ENCODE measurements at places on chromosomes 12 and 14. TPM values are rescaled to one million over a fixed set of nuclear protein-coding genes. Genes with fewer than 3 reads are reported as not detected.

VWF gene
- total RNA-seq, result under 0.01 TPM

MYH7 gene
- total RNA-seq, result not detected

TMTC1 gene
- total RNA-seq, result 40.6 TPM

BCL2L14 gene
- not detected for total RNA-seq

SDS gene
- total RNA-seq, result not detected

SLC6A12 gene
- total RNA-seq, result not detected

YBX3 gene
- 323 TPM for total RNA-seq

PRKD1 gene
- 1.4 TPM for total RNA-seq

VASH1 gene
- total RNA-seq, result 0.27 TPM

P3H3 gene
- 5.5 TPM for total RNA-seq

VRTN gene
- not detected for total RNA-seq

RERGL gene
- total RNA-seq, result 0.83 TPM
